ENCODE measurements at places on chromosomes 12 and 14.
A peak's percentile ranks its signal among the peaks of the same experiment; 100 is the strongest.

DNA sequence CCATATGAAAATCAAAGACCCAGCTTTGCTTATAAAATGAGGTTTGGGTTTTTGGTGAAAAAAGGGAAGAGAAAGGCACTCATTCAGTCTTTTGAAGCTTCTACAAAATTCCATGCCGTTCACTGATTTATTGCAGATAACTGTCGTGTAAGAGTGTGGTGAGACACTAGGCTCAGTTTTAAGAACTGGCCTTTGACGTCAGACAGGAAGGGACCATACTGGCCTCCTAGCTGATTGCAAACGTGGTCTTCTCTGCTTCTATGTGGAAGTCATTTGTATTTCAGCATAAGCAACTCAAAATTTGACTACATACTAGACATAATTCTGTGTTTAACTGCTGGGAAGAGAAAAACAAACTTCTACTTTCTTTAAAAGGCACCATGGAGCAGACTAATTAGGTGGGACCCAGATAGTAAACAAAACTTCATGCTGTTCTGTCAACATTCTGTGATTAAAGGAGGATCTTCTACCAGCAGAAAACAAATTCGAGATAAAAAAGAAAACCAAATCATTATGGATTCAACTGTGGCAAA is 168.7 kb downstream of the TTC7B start:
- no peak for DNase-seq

GRCh38 chr12:24470050-24470449 is 478.9 kb downstream of the BCAT1 start:
- DNase-seq = no peak

DNA sequence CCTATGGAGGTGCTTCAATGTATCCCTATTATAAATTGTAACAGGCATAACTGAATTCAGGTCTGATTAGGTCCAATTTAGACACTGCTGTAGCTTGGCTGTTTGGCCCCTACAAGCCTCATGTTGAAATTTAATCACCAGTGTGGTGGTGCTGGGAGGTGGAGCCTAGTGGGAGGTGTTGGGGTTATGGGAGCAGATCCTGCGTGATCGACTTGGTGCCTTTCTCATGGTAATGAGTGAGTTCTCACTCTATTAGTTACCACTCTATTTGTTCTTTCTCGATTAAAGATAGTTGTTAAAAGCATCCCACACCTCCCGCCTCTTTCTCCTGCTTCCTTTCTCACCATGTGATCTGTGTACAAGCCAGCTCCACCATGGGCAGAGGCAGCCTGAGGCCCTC is 122.1 kb downstream of the FOXA1 start:
- DNase-seq = no peak

- DNase-seq = no peak
These were observed 475.4 kb upstream of the SEL1L start for GRCh38 chr14:82009076-82009475.

GRCh38 chr14:73713206-73713802 is 880 bp downstream of the PNMA1 start:
- no peak for DNase-seq

GRCh38 chr14:71448431-71449315 is 483.6 kb upstream of the RGS6 start:
- DNase-seq = no peak

DNA sequence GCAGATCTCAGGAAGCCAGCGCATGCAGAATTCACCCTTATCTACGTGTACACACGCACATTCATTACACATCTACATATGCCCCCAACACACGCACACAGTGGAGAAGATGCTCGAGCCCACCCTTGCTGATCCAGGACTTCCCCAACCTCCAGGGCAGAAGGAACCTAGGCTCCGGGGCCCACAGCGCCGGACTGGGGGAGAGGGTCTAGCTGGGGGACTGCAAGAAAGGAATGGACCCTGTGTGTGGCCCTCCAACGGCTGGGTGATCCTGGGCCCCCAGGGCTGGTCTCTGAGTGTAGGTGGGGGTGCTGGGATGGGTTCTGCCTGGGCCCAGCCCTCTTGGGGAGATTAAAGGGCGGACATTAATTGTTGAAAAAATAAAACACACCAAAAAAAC is 128.1 kb upstream of the C14orf180 start:
- DNase-seq = no peak

- no peak for DNase-seq
These were observed 397.1 kb downstream of the SNAPC1 start for GRCh38 chr14:62159314-62159713.

DNA sequence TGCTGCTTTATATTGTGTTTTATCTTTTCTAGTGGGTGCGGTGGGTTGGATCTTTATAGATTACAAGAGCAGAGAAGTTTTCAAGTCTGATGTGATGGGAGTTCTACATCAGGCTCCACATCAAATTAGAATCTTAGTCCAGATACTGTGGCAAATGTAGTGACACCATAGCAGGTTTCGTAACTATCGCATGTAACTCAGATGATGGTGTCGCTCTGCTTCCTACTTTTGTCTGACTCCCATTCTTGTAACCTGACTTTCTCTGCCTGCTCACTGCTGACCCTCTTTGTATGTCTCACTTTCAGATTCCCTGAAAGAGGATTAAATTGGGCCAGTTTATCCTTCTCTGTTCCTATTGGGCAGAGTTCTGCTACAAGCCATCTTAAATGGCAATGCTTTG is 22.8 kb upstream of the FBXO34 start:
- no peak for DNase-seq

DNA sequence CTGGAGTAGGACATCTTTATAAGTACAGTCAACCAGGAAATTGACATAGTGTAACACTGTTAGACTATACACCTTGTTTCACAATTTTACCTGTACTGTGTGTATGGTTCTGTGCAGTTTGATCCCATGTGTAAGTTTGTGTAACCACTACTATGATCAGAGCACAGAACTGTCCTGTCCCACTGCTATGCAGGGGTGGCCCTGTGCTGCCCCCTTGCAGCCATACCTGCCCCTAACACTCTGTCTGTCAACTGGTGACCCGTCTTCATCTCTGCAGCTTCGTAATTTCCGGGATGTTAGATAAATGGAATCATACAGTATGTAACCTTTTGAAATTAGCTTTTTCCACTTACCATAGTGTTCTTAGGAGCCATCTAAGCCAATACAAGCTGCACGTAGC is 58.7 kb upstream of the RD3L start:
- DNase-seq = no peak

- no peak for DNase-seq
These were observed 39.4 kb downstream of the STAB2 start for GRCh38 chr12:103626498-103626897.

DNA sequence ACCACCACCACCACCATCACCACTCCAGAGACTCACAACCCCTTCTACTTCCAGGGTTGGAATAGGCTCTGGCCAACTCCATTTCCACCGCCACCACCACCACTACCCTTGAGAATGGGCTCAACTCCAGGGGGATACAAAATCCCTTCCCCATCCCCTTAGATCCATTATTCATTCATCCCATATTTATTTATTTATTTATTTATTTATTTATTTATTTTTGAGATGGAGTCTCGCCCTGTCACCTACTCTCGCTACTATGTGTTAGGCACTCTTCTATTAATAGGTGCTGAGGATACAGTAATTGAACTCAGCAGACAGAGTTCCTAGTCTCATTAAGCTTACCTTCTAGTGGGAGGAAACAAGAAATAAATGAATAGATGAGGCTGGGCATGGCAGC is 4.8 kb upstream of the ADCY6 start:
- DNase-seq = no peak

DNA sequence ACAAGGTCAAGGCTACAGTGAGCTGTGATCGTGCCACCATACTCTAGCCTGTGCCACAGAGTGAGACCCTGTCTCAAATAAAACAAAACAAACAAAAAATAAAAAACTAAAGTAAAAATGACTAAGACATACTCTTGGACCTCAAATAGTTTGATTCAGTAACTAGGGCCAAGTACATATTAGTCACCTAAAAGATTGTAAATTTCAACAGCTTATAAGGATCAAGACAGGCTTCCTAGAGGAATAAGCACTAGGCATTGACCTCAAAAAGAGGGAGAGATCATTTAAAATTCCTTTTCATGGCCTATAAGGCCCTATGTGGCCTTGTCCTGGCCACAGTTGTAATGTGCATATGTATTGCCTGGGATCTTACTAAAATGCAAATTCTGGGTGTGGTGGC is 46.0 kb upstream of the CHST11 start:
- DNase-seq = no peak

- no peak for DNase-seq
These were observed 67.0 kb downstream of the ANKRD9 start for GRCh38 chr14:102442241-102443211.

DNA sequence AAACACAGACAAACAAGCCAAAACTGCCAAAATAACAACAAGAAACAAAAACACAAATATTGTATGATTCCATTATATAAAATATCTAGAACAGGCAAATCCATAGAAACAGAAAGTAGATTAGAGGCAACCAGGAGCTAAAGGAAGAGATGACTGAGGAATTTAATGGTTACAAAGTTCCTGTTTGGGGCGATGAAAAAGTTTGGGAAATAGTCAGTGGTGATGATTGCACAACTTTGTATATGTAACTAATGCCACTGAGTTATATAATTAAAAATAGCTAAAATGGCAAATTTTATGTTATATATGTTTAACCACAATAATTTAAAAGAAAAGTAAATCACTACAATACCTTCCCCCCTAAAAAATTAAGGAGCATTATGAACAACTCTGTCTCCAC is 24.5 kb downstream of the GNPTAB start:
- DNase-seq = no peak

DNA sequence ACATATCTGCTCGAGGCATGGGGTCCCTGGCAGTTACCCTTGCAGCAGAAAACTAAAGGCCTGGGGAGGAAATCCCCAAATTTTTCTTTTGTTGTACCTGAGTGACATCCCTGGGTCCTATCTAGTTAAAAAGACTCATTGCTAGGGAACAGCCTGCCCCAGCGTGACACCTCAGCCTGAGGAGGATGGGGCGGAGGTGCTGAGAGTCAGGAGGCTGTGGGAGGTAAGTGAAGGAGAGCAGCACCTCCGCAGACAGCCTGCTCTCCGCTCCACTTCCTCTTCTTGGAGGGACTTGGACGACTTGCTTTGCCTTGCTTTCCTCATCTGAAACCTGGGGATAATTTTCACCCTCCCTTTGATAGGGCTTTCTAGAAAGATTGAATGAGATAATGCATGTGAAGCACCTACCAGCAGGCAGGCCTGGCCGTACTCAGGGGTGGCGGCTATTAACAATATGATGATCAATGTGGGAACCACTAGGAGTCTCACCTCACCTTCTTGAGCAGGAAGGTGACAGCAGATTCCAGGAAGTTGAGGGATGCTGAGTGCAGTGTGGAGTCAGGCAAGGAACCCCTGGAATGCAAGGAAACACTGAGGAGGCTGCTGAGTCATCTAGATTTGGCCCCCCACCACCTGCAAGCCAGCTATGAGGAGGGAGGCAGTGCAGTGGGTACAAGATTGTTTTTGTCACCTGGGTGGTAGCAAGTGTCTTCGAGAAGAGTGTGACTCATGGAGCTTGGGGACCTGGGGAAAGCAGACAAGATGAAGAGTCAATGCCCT is 23.2 kb downstream of the UBE3B start:
- DNase-seq = no peak

- DNase-seq = no peak
These were observed 2.4 kb upstream of the NAB2 start for GRCh38 chr12:57086493-57087009.

DNA sequence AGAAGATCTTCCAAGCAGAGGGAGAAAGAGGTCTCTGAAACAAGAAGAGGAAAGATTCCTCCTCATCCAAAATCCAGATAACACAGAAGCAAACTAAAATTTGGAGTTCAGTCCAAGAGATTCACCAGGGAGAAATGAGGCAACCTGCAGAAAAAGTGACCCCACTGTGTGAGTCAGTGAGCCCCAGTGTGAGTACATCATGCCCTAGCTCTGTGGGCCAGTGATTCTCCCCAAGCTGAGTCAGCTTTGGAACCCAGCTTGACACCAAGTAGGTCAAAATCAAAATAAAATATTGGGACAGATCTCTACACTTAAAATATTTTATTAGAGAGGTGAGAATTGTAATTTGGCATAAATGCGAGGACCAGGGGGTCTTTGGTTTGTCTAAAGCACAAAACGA is 17.2 kb downstream of the CLEC2B start:
- no peak for DNase-seq

- DNase-seq = no peak
These were observed 116.2 kb upstream of the ARID2 start for GRCh38 chr12:45613296-45613695.

DNA sequence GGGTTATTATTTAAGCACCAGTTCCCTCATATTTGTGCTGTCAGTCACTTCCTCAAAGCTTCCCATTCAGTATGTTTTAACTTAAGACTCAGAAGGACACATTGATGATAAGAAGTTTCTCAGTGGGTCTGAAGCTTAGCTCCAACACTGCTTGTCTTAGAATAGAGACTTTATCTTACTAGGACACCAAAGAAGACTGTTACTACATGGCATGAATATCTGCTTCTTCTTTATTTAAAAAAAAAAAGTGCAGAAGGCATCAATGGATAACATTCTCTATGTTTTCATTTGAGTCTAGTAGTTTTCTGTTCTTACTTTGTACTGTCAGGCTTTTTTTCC is 404.2 kb downstream of the DAD1 start:
- no peak for DNase-seq

DNA sequence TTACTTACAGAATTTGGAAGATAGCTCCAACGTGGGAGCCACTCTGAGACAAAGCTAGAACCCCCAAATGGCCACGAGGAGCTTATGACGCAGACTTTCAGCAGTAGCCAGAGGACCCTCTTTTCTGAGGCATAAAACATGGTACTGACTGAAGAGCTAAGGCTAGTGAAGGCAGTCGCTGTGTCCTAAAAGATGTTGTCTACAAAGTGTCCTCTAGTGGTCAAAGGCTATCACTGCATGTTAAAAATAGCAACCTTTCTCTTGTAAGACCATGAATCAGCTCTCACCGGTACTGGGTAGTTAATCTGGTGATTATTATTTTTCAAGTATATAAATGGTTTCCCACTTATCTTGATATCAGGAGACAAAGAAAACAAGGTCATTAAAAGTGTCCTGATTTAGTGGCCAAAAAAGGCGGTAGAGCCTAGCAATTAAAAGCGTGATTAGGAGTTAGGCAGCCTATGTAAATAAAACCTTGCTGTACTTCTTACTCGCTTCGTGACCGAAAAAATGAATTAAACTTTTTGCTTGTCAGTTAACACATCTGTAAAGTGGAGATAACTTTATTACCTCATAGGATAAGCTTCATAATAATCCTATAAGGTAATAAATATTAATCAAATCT is 47.0 kb upstream of the LGR5 start:
- DNase-seq = peak; percentile 41

- no peak for DNase-seq
These were observed 1.1 kb downstream of the PDE3A start for GRCh38 chr12:20369305-20370013.

- DNase-seq = no peak
These were observed 1036.1 kb upstream of the TMEM132C start for GRCh38 chr12:127230843-127231260.

GRCh38 chr12:94535510-94535921 is 75.8 kb upstream of the CEP83 start:
- no peak for DNase-seq

- DNase-seq = no peak
These were observed 16.1 kb upstream of the NUDT14 start for GRCh38 chr14:105197211-105197641.

All from GM12891 (cell line).